ENCODE measurements at places on chromosomes 5 and 9.

DNA sequence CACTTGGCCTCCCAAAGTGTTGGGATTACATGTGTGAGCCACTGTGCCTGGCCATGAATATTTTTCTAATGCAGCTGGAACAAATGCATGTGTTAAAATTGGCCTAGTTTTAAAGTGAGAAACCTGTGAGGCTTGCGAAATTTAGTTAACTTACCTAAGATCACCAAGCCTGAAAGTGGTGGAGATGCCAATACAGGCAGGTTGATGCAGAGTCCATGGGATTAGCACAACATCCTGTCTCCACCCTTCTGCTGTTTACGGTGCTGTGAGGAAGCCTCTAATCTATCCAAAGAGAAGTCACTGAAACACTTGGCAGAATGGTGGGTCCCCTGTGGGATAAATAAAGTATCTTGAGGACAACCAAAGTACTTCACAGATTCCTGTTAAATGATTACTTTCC lies 98.2 kb downstream of the PCSK5 start:
- no peak for DNase-seq

- no peak for DNase-seq
Observed at GRCh38 chr5:10537624-10538023, 26.2 kb upstream of the ANKRD33B start.

DNA sequence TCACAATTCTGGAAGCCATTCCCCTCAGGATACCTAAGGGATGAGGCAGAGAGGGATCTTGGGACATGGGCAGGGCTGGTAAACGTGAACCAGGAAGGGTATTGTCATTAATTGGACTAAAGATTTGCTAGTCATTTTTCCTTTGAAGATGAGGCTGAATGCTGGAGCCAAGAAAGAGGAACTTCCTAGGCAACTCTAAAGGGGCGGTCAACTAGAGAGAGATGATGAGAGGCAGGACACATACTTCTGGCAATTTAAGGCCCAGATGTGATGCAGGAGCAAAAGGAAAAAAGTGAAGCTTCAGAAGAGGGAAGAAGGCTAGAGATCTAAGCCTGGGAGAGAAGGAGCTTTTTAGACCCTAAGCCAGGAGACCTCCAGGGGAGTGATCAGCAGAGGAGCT lies 5.6 kb downstream of the GBA2 start:
- DNase-seq = no peak

DNA sequence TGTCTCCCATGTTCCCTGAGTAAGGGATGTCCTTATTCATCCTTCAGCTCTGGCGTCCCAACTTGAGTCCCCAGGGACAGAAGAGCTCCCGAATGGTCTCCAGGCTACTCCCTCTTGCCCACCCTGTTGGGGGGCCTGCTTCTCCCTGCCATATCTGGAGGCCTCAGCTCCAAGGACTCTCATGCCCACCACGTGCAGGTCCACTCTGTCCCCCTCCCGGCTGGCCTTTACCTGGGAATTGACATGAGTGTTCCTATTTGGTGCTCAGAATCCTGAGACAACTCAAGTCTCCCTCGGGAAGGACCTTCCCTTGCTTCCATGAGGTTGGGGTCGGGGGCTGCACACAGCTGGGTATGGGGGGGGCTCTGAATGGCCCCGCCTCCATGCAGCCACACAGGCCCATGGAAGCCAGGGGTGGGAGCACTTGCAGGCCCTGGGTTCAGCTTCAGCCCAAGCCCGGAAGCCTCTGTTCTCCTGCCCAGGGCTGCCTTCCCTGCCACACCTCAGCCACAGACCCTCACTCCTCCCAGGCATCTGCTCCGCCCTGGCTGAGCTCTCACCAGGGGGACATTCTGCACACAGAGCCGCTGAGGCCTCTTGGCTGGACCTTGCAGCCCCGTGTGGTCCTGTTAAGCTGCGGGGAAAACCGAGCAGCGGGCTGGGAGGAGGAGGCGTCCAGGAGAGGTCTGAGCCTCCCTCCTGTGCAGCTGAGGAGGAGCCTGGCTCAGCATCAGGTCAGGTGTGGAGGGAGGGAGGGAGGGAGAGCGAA lies 121.9 kb downstream of the PHF2 start:
- no peak for DNase-seq

DNA sequence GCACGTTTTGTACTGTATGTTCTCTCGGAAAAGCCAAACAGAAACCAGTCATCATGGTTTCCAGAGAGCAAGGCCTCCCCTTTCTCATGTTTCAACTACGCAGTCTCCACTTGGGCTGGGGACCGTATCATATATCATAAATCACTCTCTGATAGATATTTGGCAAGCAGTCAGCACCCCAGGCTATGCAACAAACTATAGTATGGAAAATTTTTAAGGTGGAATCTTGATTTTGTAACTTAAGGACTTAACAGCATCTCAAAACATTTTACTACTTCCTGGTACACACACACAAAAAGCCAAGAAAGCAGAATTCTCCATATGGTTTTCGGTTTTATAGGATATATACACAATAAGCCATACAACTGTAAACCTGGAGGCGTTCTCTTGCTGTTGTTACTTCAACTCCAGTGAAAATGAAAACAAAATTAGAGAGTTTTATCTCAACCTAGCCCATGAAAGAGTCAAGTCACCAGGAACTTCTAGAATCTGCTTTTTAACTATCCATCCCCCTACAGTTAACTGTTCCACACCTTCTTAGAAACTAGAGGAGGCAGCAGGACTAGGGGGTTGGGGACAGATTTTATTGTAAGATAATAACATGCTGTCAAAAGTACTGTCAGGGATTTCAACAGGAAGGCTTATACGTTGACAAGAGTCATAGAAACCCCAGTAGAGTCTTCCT lies 283.4 kb downstream of the NFIB start:
- DNase-seq = no peak
